ENCODE measurements at places on chromosomes 7 and 10.

- no peak for DNase-seq
Observed at GRCh38 chr10:19168584-19168983, 120.0 kb downstream of the MALRD1 start.

DNA sequence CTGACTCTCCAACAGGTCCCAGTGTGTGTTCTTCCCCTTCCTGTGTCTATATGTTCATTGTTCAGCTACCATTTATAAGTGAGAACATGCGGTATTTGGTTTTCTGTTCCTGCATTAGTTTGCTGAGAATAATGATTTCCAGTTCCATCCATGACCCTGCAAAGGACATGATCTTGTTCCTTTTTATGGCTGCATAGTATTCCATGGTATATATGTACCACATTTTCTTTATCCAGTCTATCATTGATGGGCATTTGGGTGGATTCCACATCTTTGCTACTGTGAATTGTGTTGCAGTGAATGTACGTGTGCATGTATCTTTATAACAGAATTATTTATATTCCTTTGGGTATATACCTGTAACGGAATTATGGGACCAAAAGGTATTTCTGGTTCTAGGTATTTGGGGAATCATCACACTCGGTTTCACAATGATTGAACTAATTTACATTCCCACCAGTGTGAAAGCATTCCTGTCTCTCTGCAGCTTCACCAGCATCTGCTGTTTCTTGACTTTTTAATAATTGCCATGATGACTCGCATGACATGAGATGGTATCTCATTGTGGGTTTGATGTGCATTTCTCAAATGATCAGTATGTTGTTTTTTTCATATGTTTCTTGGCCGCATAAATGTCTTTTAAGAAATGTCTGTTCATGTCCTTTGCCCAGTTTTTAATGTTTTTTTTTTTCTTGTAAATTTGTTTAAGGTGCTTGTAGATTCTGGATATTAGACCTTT, 60.2 kb downstream of the LSMEM1 start:
- DNase-seq, result no peak

- DNase-seq, result no peak
Observed at GRCh38 chr7:29080803-29081202, 65.5 kb downstream of the CPVL start.

DNA sequence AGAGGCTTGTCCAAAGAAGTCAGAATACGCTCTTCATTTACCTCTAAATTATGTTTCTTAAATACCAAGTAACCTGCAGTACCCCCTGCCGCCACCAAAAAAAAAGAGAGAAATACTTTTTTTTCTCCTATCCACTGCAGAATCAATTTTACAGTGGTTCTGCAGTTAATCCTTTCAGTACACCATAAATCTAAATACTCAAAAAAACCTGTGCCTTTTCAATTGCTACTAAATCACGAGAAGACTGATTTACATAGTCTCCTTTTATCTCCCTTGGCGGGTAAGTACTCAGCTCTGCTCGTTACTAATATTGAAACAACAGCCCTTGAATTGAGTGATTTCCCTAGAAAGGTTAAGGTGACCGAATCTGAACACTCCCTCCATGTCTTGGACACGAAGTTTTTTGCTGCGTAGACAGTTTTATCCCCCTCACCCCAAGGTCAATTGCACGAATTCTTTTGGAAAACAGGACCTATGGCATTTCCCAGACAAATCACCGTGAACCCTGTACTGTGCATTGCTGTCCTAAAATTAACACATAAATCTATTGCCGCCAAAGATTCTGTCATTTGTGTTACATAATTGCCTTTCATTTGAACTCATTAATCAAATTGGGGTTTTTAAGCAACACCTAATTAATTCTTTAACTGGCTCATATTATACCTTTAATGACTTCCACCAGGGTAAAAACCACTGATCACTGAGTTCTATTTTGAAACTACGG, 512 bp upstream of the VIM start:
- peak; percentile 42 for DNase-seq

- no peak for DNase-seq
Observed at GRCh38 chr10:75477680-75478079, 46.3 kb downstream of the LRMDA start.

DNA sequence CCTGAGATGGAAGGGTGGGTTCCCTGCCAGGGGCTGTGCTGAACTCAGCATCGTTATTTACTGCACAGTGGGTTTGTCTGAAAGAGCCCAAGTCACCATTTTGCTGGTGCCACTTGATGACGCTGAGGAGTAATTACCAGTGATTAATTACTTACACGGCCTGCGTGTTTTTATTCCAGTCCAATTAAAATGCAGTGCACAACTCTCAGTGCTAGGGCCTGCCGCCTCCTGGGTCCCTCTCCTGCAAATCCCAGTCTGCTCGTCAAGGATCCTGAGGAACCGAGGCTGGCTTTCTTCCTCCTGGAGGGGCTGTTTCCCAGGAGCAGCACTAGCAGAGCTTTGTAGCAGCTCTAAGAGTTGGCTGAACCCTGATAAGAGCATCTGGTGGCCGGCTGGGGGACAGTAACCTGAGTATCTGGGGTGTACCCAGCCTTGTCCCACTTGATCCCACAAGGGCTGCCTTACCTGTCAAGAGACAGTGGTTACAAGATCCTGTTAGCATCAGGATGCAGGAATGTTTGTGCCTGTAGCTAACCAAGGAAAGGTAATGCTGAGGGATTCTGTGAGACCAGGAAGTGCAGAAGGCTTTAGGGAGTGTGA, 45.1 kb upstream of the LRRC4 start:
- no peak for DNase-seq

GRCh38 chr7:42961170-42961569, 29.0 kb downstream of the MRPL32 start:
- no peak for DNase-seq

DNA sequence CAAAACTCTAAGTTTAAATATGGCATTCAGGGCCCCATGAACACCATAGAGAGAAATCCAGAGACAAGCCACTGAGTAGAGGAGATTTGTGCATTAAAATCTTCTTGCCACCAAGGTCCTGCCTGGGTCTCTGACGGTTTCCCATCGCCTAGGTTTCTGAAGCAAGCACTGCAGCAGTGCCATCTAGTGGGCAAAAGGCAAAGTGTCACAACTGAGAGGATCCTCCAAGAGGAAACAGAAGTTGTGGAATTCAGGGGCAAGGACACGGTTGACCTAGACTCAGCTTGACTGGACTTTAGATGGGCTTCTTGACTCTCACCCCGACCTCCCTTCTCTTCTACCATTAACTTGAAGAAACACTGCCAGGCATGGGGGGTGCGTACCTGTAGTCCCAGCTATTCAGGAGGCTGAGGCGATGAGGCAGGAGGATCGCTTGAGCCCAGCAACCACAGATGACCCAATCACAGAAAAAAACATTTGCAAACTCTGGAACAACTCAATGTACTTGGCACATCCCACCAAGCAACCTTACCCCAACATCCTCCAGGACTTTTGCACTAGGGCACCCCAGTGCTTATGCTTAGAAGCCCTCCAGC, 604.1 kb downstream of the GALNT17 start:
- peak; percentile 78 for DNase-seq

DNA sequence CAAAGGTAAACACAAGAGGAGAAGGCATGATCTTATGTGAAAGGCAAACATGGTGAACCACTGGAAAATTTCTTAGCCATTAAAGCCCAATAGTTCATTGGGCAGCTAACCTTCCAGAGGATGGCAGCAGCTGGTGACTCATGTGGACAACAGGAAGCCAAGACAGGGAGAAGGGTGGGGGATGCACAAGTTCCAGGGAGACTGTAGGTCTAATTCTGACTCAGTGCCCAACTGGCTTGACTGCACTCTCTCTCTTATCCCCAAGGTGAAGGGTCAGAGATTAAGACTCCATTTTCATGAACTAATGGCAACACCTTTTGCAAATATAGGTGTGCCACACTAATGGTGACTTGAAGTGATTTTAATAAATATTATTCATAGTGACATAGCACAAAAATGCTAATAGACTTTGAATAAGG, 47.9 kb upstream of the SLC35B4 start:
- no peak for DNase-seq

DNA sequence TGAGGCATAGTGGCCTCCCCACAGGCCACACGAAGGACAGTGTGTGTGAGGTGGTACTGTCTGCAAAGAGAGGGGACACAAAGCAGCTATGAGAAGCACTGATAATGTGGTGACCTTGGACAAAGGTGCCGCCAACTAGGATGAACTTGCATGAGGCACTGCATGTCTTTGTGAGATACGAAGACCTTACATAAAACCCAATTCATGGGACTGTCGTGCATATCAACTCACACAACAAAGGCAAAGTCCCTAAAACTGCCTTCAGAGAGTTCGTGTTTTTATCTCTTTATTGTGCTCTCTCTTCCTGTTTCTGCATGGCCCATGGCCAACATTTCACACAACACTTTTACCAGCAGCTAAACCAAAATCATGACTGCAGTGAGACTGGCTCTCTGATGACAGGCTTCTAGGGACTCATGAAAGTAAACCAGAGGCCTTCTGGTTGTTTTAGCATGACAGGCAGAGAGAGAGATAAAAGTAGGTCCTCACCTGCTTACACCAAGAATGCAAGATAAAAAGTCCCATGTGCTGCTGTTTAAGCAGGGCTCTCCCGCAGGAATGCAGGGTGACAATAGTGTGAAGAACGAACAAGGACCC, 347.8 kb downstream of the ELMO1 start:
- DNase-seq, result no peak

DNA sequence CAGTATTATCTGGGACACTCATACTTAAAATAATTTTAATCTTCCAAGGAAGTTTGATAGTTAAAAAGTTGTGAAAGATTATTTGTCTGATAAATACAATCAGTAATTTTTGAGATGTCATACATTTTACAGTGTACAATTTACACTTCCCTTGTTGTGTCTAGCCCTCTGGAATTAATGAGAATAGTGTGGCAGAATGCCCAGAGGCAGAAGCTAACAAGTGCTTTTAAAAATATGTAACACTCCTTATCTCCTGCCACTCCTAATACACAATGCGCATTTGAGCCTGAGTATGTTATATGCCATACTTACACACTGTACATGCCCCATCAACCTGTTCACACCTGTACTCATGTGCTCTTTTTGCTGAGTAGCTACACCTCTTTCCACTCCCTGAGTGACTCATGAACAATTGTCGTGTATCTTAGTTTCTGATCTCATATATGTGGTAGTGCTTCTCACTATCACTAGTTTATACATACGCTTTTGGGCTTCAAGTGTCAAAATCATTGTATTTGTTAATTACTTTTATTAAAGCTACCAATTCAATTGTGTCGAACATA, 106.9 kb upstream of the GNAI1 start:
- no peak for DNase-seq

DNA sequence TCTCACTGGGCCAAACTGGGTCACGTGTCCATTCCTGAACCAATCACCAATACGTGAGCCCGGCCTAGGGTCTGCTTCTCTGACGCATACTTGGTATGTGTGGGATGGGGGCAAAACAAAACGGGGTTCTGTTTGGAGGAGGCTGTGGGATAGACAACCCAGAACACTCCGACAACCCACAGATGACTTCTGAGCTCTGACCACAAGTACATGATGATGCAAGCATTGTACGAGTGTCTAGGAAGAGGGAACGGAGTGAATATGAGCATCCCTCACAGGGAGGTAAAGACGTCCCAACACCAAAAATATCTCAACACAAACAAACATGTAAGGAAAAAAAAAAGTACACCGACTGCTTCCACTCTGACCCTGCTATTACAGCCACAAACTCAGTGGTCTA, 5.6 kb downstream of the DAGLB start:
- no peak for DNase-seq

DNA sequence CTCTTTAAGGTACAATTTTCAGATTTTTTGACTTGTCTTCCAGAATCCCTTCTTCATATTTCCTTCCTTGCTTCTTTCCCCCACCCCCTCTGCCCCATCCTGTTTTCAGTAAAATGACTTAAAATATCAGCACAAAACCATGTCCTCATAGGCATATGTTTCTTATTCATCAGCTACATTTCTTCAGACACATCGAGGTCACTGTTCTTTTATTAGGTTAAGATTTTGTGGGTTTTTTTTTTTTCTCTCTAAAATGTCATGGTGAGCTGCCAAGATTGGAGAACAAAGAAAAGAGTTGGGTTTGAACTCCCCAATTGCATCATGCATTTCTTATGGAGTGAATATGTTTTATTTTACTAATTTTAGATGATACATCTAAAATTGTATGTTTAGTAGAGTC, 35.8 kb downstream of the LAMB4 start:
- DNase-seq, result no peak

DNA sequence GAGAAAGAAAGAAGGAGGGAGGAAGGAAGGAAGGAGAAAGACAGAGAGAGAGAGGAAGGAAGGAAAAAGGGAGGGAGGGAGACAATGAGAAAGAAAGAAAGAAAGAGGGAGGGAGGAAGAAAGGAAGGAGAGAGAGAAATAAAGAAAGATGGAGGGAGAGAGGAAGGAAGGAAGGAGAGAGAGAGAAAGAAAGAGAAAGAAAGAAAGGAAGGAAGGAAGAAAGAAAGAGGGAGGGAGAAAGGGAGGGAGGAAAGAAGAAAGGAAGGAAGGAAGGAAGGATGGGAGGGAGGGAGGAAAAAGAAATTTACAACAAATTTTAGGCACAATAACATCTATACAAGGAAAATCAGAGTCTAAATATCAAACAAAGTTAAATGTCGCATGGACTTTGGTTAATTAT, 332.6 kb upstream of the KLF6 start:
- DNase-seq, result no peak

GRCh38 chr10:49135575-49136313, 1.9 kb upstream of the FAM170B start:
- DNase-seq, result no peak

DNA sequence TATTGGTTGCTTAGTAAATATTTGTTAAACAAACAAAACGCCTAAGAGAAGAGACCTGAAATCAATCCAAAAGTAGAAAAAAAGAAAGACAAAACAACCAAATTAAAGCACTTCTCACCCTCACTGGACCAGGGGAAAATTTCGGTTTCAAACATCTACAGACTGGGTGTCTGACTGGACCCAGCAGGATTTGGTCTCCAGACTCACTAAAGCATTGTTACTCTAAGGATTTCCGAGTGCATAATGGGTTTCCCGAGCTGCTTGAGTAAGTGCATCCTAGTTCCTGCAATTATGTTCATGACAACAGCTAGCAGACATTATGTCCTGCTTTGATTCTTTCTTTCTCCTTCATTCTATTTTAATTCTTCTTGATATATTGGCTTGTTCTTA, 51.8 kb upstream of the FAM3C start:
- no peak for DNase-seq

- DNase-seq, result no peak
Observed at GRCh38 chr10:10096296-10096695, 921.4 kb upstream of the CELF2 start.

DNA sequence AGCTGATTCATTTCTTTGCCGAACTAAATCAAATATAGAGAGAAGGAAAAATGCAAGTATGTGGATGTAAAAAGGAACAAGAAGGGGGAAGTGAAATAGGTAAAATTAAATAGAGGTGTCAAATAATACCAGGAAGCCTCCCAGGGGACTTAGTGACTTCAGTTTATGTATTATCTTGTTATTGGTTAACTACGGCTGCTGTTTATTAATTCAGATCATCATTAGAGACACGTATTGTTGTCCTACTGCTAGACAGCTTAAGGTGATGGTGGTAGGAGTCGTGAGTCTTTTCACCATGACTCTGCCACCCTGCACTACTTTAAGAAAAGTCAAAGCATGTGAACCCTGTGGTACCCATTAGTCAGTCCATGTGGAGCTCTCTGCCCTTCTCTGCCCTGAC, 289.1 kb downstream of the PRKG1 start:
- no peak for DNase-seq
